Amniotic stem cell (primary cell): ENCODE measurements at places on chromosomes 12 and 14.

GRCh38 chr12:57543581-57543980 lies 3.4 kb downstream of the DCTN2 start:
- no peak for DNase-seq

GRCh38 chr14:93725993-93726392 lies 62.3 kb downstream of the PRIMA1 start:
- no peak for DNase-seq

DNA sequence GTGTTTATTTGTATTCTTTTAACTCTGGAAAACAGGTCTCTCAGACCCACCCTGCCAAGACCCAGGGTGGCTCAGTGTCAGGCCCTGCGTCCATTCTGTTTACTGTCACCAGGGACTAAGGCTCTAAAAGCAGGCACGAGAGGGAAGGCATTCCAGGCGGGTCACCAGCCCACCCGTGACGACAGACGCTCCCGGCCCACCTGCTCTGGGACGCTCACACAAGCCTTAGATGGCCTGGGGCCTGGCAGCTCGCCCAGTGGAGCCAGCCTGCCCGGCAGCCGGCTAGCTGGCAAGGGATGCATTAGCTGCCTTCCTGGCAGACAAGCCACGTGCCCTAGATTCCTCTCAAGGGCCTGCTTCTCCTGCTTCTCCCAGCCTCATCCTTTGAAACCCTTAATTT lies 9.2 kb upstream of the NUAK1 start:
- no peak for DNase-seq

- no peak for DNase-seq
Measured at GRCh38 chr14:92880351-92880750, 42.6 kb upstream of the CHGA start.

DNA sequence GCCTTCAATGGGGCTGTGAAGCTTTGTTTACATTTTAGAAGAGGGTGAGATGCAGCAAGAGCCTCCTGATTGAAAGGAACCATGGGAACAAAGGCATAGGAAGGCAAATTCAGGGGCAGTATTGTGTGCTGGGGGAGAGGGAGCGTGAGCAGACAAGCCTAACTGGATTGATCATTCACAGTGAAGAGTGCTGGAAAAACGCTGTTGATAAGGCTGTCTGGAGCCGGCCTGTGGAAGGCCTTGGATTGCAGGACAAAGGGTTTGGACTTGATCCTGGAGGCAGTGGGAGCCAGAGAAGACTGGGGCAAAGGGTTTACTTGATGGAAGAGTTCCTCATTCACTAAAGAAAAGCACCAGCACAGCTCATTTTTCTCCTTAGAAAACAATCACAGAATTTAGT lies 160.5 kb downstream of the PAH start:
- no peak for DNase-seq

DNA sequence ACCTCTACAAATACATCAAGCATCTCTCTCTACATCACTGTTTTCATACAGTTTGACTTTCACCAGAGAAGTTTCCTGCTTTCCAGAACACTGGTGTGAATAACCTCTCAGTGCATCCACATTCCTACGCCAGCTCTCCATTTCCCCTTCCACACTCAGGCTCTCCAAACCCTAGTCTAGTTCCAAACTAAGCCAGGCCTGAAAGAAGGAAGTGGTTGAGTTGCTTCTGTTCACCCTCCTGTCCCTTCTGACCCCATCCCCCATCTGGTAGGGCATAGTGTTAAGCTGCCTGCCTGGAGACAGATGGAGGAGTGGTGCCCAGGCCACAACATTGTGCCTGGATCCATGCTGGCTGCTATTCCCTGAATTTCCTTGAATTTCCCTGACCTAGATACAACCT lies 132.4 kb downstream of the GPR65 start:
- no peak for DNase-seq

GRCh38 chr12:87793131-87793530 lies 236.1 kb downstream of the C12orf50 start:
- no peak for DNase-seq

DNA sequence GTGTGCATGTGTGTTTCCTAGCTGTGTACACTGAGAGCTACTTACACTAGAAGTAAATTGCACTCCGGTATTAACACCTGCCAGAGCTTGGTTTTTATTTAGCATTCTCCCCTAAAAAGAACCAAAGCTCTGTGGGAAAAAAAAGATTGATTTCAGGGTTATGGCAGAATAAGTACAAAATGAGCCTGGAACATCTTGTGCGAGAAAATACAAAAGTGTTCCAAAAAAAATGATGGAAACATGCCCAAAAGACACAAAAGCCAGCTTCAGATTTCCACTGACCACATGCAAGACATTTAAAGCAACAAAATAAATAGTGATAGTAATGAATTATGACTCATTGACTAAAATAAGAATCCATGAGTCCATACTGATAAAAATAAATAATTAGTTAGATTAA lies 188.3 kb downstream of the GXYLT1 start:
- DNase-seq = no peak

DNA sequence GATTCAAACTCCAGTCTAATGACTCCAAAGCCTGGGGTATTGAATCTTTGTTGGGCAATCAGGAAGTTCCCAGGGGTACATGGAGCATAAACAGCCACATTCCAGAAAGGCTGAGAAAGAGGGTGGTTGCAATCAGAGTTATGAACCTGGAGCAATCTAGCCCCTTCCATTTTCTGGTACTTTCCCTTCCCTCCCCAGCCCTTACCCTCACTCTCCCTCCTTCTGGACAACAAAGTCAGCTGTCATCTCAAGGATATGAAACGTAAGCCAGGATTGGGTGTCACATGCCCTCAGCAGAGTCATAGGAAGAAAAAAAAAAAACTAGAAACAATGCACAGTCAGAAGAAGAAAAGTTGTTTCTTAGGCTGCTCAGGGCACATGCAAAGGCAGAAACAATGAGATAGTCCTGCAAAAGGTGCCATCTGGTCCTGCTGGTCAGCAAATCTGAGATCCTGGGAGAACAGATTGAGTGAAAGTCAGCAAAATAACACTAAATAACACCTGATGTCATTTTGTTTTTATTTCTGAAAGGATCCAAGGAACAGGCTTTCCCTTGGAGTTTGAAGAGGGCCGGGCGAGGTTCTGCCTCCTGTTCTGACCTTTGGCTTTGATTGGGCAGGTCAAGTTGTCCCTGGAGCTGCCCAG lies 27.1 kb downstream of the TMEM229B start:
- DNase-seq = no peak
